ENCODE measurements at places on chromosomes 11 and 22.
A peak's percentile ranks its signal among the peaks of the same experiment; 100 is the strongest.

DNA sequence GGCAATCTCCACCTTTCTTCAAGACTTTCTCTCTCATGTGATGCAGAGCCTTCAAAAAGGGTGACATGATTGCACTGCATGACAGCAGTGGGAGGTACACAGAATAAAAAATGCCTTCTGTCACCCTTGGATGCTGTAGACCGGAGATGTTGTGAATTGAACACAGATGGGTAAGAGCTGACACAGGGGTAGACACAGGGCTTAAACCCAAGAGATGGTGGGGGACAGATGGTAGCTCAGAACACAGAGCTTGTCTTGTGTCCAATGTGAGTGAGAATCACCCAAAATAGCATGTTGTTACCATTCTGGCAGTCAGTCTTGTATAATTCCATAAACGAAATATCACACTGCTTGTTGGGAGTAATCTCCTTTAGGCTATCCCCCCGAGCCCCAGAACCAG is 69.9 kb downstream of the JRKL start:
- no peak for DNase-seq

GRCh38 chr11:76802151-76802550 is 19.0 kb downstream of the TSKU start:
- no peak for DNase-seq

GRCh38 chr11:101915791-101916291 is 481 bp downstream of the ANGPTL5 start:
- DNase-seq = peak; percentile 12

DNA sequence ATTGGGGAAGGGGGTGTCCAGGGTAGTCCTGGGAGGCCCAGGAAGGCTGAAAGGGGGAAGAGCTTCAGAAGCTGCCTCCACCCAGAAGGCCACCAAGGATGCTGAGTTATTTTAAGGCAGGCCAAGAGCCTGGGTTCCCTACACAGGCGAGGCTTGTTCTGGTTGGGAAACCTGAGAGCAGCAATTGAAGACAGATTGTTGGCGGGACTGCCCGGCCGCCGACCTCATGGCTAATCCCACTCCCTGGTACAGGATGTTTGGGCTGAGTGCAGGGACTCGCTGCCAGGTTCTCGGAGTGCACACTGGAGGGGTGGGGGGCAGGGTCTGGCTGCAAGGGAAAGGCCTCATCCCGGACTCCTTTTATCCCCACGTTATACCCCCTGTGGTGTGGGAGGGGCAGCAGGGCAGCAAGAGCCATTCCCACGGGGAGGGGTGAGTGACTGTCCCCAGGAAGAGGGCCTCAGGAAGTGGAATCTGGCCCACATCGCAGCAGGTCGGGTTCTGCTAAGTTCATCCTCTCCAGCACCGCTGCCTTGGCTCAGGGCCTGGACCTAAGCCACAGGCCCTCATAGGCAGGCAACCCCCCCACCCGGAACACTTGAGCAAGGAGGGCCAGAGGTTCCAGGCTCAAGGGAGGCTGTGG is 43.6 kb upstream of the PRR5 start:
- peak; percentile 53 for DNase-seq

DNA sequence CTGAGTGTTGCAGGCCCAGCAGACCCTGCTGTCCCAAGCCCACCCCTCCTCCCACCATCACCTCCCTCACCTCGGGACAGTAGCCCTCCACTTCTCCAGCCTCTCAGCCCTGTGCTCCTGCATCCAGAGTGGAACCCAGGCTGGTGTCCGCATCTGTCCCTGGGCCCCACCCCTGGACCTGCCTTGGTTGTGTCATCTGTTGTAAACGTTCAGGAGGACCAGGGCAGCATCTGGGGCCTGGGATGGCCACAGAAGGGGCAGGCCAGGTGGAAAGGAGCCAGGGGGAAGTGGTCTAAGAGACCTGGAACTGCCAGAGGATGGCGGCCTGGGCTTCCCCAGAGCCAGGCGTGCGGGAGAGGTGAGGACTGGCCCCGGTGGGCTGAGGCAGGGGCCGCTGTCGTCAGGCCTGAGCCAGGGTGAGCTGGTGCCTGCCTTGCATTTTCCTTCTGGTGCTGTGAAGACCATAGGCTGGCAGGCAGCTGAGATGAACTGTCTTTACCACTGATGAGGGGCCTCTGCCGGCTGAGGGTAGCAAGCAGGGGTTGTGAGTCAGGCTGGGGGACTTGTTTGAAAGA is 26.1 kb upstream of the MGAT3 start:
- DNase-seq = no peak

- DNase-seq = no peak
Observed at GRCh38 chr11:37762079-37762478, 1164.0 kb upstream of the RAG2 start.

DNA sequence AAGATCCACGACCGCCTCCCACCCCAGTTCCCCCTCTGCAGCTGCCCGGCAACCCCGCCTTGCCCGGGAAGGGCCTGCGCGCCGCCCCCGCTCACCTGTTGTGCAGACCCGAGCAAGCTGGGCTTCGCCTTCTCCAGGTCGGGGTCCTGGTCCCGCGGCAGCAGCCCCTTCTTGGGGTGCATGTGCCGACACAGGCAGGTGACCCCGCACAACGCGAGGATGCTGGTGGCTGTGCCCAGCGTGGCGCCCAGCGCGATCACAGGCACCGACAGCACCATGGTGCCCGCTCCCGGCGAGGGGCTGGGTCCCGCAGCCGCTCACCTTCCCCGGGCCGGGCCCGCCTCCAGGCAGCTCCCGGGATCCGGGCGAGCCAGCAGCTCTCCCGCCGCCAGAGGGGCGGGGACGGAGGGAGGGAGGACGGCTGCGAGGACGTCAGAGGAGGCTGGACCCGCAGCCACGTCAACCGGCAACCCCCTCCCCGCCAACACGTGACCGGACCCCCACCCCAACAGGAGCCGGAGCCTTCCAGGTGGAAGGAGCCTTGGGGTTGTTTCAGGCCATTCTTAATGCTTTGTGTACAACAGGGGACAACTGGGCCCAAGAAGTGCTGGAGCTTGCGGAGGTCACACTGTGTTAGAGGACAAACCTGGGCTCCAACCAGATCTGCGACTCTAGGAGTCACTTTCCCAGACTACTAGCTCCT is at the start of gene SYT13:
Gene SYT13, minus strand, starts transcription at position 412 of the 703 bp plus-strand sequence. Its CDS starts 134 bp downstream, at position 278.
- no peak for DNase-seq

GRCh38 chr11:9269492-9270013 is 4.4 kb upstream of the DENND5A start:
- no peak for DNase-seq

DNA sequence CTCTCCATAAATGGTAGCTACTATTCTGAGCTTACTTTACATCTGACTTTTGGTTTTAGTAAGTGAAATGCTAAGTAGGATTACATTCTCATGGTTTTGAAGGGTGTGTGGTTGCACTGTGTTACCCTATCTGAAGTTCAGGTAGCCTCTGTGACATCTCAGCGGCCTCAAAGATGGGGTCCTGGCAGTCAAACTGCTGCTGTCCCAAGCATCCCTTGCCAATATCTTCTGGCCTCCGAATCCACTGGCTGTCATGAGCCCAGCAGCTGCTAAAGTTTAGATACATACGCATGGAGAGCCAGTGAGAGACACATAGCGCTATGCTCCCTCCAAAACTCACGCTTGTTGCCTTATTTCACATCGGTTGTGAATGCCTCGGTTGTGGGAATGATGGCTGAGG is 34.9 kb downstream of the UBASH3B start:
- DNase-seq = no peak
